Stimulated activated CD4-positive, alpha-beta T cell treated with anti-CD3 and anti-CD28 coated beads, Interleukin-15, amount 100 ng/mL, for 48 hours (primary cell): ENCODE measurements at places on chromosomes 3 and 15.

DNA sequence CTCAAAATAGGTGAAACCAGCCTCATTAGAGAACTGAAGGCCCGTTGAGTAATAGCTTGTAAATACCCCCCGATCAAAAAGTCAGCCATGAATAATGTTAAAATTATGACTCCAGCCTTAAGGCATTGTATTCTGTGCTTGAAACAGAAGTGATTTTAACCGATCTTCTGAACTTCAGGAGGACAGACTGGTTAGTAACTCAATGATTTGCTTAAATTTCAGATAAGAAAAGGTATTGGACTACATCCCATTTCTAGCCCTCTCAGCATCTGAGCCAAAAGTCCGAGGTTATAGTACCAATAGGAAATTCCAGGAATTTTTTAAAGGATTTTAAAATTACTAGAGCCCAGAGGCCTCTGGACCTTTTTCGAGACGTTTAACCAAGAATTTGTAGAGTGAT is 67.7 kb upstream of the FGF12 start:
- DNase-seq = no peak

GRCh38 chr3:136714020-136714419 is 38.2 kb downstream of the STAG1 start:
- no peak for DNase-seq

DNA sequence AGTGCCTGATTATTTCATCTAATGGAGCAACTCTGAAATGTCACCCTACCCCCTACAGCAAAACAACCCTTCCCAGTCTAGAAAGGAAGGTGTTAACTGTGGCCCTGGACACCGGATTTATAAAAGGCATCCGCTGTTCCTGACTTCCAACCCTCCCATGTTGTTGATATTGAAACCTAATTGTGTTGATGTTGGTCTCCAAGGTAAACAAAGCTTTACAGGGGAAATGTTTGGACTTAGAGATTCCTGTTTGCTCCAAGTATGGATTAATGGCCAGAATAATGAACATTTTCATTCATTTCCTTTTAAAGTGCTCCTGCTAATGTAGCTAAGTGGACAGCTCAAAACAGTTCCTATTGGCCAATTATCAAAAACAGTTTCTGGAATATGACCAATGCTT is 19.4 kb upstream of the LMCD1 start:
- DNase-seq = no peak

DNA sequence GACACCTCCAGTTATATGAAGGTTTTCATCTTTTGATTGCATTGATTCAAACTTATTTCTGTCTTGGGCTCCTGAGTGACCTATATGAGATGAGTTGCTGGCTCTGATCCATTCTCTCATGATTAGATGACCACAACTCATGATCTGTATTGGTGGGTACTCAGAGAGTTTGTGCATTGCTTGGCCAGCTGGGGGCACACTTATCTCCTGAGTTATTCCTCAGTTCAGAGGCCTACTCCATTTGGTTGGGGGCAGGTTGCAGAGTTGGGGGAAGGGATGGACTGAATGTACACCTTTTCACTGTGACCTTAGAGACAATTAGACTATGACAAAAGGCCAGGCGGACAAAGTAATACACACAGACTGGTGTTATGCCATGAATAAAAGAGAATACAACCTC is 166.2 kb upstream of the SEMA6D start:
- DNase-seq = no peak

DNA sequence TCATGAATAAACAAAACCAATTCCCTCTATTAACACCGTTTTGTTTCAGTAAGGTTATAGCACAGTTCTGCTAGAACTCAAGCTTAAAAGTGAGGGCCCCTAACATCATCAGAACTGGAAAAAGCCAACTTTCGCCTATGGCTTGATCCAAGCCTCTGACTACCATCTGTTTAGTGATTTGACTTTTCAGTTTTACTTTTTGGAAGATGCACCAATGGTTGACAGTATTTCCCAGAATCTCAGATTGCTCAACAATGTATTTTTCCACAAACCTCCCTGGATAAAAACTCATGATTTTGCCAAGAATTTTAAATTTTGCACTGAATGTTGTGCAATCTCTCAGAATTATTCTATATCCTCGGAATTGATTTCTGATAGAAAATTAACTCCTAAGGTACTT is 190.7 kb downstream of the LSAMP start:
- DNase-seq = no peak

DNA sequence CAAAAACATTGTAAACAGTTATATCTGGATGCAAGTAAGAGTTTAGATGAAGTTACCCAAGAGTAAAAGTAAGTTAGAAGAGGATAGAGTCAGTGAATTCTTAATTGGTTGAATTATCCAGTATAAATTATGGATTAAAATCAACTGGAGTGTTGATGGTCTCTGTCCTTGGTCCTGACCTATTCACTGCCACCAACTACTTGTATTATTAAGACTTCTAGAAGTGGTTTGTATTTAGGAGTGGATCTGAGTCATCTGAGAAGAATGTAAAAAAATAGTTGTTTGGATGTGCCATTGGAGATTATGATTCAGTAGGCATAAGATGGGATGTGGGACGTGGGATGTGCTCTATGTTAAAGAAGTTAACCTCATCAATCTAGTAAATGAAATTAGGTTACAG is 86.4 kb downstream of the SYNPR start:
- DNase-seq = no peak

GRCh38 chr3:114464548-114464947 is 170.7 kb downstream of the TIGIT start:
- no peak for DNase-seq

DNA sequence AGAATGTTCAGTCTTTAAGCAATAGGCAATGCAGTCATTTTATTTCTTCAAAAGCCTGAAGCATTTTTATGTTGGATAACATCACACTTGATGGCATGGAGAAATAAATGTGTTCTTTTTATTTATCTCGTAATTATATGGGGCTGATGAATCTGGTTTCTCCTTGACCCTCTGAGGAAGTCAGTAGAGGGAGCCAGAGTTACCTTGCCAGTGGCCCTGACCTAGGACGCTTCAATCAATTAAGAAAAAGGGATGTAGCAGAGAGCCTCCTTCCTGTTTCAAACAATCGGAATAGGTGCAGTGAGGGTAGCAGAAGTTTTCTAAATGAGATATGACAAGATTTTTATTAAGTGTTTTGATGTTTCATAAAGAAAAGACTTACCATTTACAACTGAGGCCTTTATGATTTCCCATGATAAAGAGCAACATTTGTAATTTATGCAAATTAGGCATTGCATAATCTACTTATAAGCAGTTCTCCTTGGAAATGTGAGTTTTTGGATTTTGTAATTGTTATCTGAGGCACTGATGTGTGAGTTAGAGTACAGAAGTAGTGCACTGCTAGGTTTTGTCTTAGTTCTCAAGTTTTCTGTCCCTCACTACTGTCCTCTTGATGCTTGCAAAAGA is 129.1 kb downstream of the RAP2B start:
- DNase-seq = no peak

- no peak for DNase-seq
These were observed 38.0 kb downstream of the RFT1 start for GRCh38 chr3:53092216-53092615.

DNA sequence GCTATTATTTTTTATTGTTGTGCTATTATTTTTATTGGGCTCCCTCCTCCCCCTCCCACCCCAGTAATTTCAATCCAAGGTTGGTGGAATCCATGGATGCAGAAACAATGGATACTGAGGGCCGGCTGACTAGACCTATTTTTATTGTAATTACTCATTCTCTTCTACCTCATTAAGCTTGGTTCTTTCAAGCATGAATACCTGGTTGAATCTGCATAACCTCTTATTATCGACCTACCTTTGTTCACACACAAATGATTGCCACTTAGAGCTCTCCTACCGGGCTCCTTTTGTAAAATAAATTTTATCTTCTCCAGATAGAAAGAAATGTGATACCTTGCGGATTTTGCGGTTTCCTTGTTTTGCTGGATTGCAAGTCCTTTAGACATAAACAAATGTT is 31.6 kb downstream of the BTD start:
- no peak for DNase-seq

GRCh38 chr3:59510576-59510975 is 460.8 kb upstream of the CFAP20DC start:
- no peak for DNase-seq

DNA sequence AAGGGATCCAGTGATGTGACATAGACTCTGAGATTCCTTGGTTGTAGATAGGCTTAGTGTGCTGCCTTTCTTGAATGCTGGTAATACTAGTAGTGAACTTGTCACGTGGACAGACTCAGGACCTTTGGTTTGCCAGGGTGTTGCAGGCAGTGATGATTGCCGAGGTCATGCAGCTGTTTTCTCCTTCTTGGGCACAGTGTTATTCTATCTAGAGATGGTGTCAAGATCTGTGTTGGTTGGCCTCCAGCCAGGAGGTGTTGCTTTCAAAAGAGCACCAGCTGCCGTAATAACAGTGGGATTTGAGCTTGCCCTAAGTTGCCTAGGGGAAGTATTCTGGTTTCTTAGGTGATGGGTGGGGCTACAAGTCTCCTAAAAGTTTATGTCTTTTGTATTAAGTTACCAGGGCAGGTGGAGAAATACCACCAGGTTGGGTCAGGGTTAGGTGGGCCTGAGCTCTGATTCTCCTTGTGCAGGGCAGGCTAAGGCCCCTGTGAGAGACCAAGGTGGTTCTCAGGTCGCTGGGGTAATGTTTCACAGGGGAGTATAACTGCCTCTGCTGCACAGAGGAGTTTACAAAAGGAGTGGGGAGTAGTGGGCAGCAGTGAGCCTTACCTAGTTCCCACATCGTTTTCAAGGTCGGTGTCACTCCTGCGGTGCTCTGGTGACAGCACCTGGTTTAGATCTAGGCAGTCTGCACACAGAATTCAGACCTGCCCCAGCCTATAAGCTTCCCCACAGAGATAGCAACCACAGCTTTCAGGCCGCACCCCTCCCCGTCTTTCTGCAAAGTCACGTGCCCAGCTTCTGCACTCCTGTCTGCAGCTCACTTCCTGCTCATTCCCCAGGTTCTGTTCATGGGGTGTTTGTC is 350.3 kb downstream of the DOCK3 start:
- DNase-seq = peak; percentile 29

GRCh38 chr3:57142411-57142723 is 22.8 kb downstream of the IL17RD start:
- no peak for DNase-seq

- DNase-seq = no peak
These were observed 34.9 kb downstream of the DCLK3 start for GRCh38 chr3:36729204-36730056.
